ENCODE measurements at places on chromosomes 16 and 17.

GRCh38 chr17:17712268-17712924 is 31.1 kb downstream of the RAI1 start:
- H3K4me3 ChIP-seq: no peak overlapping the region
- H3K4me1 ChIP-seq: peaks cover 27% of the 10 kb centered on the region
- no peaks in the 10 kb centered on the region for H3K27me3 ChIP-seq
- DNase-seq: no peak

- H3K4me1 ChIP-seq: no peaks in the 10 kb centered on the region
- H3K4me3 ChIP-seq: no peak overlapping the region
- H3K27ac ChIP-seq: peak overlapping the region; percentile 82
Observed at GRCh38 chr17:58996968-58997367, 109.7 kb downstream of the TRIM37 start.

DNA sequence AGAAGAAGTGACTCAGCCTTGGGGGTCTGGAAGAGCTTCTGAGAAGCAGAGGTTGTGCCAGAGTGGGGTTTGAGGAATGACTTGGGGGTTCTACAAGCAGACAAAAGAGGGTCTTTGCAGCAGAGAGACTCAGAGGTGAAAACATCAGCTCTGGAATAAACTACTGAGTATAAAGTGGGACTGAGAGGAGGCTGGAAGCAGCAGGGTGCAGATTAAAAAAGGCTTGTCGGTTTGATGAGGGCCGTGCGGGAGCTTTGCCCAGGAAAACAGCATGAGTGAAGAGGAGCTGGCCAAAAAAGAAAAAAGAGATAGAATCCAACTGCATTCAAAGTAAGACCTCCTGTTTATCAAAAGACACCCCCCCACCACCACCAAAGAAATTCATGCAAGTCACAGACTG is 13.1 kb upstream of the ACE start:
- H3K4me3 ChIP-seq: no peak overlapping the region
- no peak overlapping the region for H3K27ac ChIP-seq
- H3K27me3 ChIP-seq: no peaks in the 10 kb centered on the region
- peaks cover 34% of the 10 kb centered on the region for H3K4me1 ChIP-seq
- no peak for DNase-seq
- no peaks in the 10 kb centered on the region for H3K36me3 ChIP-seq

DNA sequence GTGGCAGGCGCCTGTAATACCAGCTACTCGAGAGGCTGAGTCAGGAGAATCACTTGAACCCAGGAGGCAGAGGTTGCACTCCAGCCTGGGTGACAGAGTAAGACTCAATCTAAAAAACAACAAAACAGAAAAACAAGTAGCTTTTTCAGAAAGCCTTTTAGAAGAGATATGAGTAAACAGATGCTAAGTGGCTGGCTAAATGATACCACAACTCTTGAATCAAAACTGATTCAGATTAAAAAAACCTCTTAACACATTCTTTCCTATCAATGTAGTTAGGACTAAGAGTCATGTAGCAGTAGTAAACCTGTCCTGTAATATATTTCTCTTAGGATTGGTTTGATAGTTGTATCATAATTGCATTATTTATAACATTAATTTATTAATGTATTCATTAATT is 23.0 kb downstream of the PPM1D start:
- H3K27ac ChIP-seq: no peak overlapping the region
- no peak for DNase-seq
- no peaks in the 10 kb centered on the region for H3K27me3 ChIP-seq
- no peaks in the 10 kb centered on the region for H3K4me1 ChIP-seq
- peaks cover 34% of the 10 kb centered on the region for H3K36me3 ChIP-seq

- DNase-seq: no peak
- H3K27me3 ChIP-seq: no peaks in the 10 kb centered on the region
- H3K4me1 ChIP-seq: peaks cover 2% of the 10 kb centered on the region
- peaks cover 40% of the 10 kb centered on the region for H3K36me3 ChIP-seq
- no peak overlapping the region for H3K27ac ChIP-seq
Observed at GRCh38 chr17:59863616-59864015, 29.1 kb downstream of the TUBD1 start.

DNA sequence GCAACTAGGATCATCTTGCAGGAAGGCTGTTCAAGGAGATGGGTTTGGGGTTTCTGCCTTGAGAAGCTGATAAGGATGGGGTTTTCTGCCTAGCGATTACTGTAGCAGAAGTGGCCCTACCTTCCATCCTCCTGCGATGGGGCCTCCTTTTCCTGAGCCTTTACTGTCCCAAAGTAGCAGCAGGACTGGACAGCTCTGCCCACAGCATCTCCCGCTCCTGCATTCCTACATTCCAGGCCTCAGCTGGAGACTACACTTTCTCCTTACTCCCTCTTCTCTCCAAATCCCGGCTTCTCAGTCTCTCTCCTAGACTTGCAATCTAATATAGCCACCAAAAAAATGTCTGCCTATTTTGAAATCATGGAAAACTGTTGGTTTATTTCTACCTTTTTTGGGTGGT is 355.4 kb downstream of the CA10 start:
- no peak overlapping the region for H3K27ac ChIP-seq
- H3K27me3 ChIP-seq: no peaks in the 10 kb centered on the region
- H3K4me3 ChIP-seq: no peak overlapping the region
